Neural crest cell (in vitro differentiated cells): ENCODE measurements at places on chromosomes 12 and 14.
A peak's percentile ranks its signal among the peaks of the same experiment; 100 is the strongest.

- no peak overlapping the region for H3K27ac ChIP-seq
- H3K4me3 ChIP-seq = no peak overlapping the region
- no peak for DNase-seq
- H3K27me3 ChIP-seq = no peaks in the 10 kb centered on the region
These were observed 114.0 kb downstream of the ALX1 start for GRCh38 chr12:85394065-85394464.

DNA sequence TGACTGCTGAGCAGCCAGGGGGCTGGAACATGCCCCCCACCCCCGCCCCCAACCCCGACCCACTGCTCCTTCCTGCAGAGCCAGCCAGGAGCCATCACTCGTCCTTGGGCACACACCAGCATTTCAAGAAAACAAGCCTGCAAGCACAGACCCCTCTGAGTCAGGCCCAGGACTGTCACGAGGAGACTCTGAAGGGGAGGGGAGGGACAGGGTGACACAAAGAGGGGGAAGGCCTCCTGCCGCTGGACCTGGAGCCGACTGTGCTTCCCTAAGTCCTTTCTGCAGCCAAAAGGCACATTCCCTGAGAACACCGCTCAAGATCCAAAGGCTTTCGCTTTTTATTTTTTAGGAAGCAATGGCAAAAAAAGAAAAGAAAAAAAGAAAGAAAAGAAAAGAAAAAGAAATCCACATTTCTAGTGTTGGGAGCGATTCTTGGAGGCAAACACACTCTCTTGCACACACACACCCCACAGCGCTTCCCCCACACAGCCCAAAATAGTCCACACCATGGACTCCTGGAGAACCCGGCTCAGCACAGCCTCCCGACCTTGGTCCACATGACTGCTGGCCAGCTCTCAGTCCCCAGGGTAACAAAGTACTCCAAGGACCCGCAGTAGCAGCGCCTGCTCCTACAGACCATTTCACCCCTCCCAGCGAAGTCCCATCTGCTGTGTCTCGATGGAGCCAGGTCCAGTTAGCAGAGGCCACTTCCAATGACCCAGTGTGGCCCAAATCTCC is 101.7 kb downstream of the DPF3 start:
- no peak overlapping the region for H3K4me3 ChIP-seq
- peaks cover 32% of the 10 kb centered on the region for H3K4me1 ChIP-seq
- H3K27me3 ChIP-seq = no peaks in the 10 kb centered on the region
- H3K36me3 ChIP-seq = no peaks in the 10 kb centered on the region

GRCh38 chr14:100662879-100663760 is 63.6 kb upstream of the DLK1 start:
- H3K27me3 ChIP-seq = no peaks in the 10 kb centered on the region
- H3K27ac ChIP-seq = peak overlapping the region; percentile 47
- no peaks in the 10 kb centered on the region for H3K36me3 ChIP-seq
- peak; percentile 74 for DNase-seq
- peaks cover 13% of the 10 kb centered on the region for H3K4me1 ChIP-seq
- no peak overlapping the region for H3K4me3 ChIP-seq

GRCh38 chr12:100956311-100956852 is 161.8 kb downstream of the ANO4 start:
- no peak for DNase-seq
- no peak overlapping the region for H3K4me3 ChIP-seq
- peaks cover 4% of the 10 kb centered on the region for H3K27me3 ChIP-seq
- no peak overlapping the region for H3K27ac ChIP-seq
- H3K36me3 ChIP-seq = no peaks in the 10 kb centered on the region

DNA sequence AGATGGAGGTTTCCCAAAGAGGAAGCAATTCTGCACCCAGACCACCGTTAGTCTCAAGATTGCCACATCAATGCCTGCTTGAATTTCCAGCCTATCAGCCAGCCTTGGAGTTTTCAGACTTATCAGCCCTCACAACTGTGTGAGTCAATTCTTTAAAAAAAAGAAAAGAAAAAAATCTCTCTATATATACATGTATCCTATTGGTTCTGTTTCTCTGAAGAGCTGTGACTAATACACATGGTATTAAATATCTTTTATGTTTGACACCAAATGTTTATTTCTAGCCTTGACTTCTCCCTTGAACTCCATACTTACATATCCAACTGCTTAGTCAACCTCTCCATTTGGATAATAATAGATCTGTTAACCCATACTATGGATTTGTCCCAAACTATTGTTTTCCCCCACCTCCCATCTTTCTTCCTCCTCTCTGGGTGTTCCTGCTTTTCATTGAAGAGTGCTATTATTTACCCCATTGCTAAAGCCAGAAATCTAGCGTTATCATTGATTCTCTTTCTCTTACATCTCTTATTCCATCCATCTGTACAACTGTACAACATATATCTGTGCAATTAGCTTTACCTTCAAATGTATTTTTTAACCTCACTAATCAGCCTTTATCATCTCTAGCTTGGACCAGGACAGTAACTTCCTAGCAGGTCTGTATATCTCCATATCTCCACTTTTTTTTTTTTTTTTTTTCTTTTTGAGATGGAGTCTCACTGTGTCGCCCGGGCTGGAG is 22.7 kb upstream of the EID3 start:
- no peaks in the 10 kb centered on the region for H3K36me3 ChIP-seq
- H3K4me3 ChIP-seq = no peak overlapping the region
- H3K27ac ChIP-seq = no peak overlapping the region
- DNase-seq = no peak
- no peaks in the 10 kb centered on the region for H3K27me3 ChIP-seq
- H3K4me1 ChIP-seq = peaks cover 14% of the 10 kb centered on the region

DNA sequence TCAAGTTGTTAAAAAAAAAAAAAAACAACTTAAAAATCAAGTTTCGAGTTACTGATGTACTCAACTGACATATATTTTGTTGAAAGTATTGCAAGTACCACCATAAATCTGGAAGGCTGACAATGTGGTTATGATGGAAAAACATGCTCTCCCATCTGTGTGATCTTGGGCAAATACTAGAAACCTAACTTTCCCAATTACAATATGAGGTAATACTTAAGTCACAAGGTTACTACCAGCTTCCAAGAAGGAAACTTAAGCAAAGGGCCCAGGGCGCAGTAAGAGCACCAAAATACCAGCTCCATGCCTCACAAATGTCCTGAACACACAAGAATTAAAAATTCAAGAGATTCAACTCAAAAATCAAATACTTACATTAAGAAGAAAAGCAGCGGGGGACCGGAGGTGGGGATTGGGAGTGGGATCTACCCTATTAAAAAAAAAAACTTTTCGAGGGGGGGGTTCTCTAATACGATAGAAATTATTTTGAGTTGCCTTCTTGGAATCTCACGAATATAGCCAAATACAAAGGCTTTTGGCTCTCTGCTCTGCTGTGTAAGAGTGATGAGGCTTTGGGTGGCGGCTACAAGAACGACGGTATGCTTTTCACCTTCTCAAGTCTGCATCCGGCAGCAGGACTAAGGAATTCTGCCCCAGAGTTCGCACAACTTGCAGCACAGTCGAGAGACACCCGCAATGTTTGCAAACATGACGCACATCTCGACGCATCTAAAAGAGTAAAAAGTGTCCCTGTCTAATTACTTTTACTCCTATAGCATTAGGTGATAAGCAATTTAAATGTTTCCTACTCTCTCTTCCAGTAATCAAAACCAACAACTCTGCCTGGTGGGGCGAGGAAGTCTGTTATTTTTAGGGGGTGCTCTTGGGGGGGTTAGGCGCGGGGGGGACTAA is 1.1 kb downstream of the SAV1 start:
- H3K27ac ChIP-seq = peak overlapping the region; percentile 28
- H3K36me3 ChIP-seq = peaks cover 7% of the 10 kb centered on the region
- H3K4me3 ChIP-seq = no peak overlapping the region
- peaks cover 14% of the 10 kb centered on the region for H3K4me1 ChIP-seq
- no peak for DNase-seq

GRCh38 chr12:68240975-68241374 is 12.4 kb downstream of the IL22 start:
- no peaks in the 10 kb centered on the region for H3K36me3 ChIP-seq
- H3K27me3 ChIP-seq = no peaks in the 10 kb centered on the region
- no peak overlapping the region for H3K27ac ChIP-seq
- H3K4me3 ChIP-seq = no peak overlapping the region
- peaks cover 12% of the 10 kb centered on the region for H3K4me1 ChIP-seq
- no peak for DNase-seq

- H3K27me3 ChIP-seq = no peaks in the 10 kb centered on the region
- no peaks in the 10 kb centered on the region for H3K36me3 ChIP-seq
- no peak overlapping the region for H3K27ac ChIP-seq
- H3K4me3 ChIP-seq = no peak overlapping the region
- no peak for DNase-seq
These were observed 40.0 kb upstream of the ST8SIA1 start for GRCh38 chr12:22374508-22374907.

DNA sequence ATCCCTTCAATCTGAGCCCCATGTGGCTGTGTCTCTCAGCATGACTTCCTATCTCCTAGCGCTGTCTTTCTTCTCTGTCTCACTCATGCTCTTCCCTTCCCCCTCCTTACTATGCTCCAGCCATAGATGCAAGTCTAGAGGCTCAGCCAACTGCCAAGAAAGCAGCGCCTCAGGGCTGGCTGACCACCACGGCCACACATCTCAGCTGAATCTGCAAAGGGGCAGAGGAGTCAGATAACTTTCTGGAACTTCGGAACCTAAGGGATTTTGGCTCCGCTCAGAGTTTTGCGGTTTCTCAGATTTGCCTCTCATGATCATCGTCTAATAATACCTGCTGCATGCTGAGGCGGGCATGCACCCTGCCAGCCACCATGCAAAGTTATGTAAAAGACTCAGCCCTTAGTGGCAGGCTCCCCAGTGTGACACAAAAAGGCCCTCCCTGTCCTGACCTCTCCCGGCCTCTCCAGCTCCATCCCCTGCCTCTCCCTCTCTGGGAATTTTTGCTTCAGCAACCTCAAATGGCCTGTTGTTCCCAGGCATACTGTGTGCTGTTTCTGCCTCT is 5.0 kb upstream of the FGF6 start:
- DNase-seq = no peak
- H3K27ac ChIP-seq = peak overlapping the region; percentile 63
- H3K4me1 ChIP-seq = peaks cover 28% of the 10 kb centered on the region
- no peaks in the 10 kb centered on the region for H3K36me3 ChIP-seq

- H3K27me3 ChIP-seq = peaks cover 17% of the 10 kb centered on the region
- DNase-seq = no peak
- H3K36me3 ChIP-seq = no peaks in the 10 kb centered on the region
- peaks cover 22% of the 10 kb centered on the region for H3K4me1 ChIP-seq
These were observed 1.4 kb downstream of the PRKD1 start for GRCh38 chr14:29926228-29926627.

- H3K4me3 ChIP-seq = peak within 1 kb of the TSS; percentile 98
- H3K27ac ChIP-seq = peak within 1 kb of the TSS; percentile 100
- peaks cover 50% of the 10 kb centered on the region for H3K36me3 ChIP-seq
- peak; percentile 92 for DNase-seq
- peaks cover 61% of the 10 kb centered on the region for H3K27me3 ChIP-seq
- H3K4me1 ChIP-seq = peaks cover 67% of the 10 kb centered on the region
These were observed at the start of gene ZFP36L1 for GRCh38 chr14:68792979-68793733. ZFP36L1 (minus strand) TSS chr14:68793067; CDS start chr14:68792938, 129 bp downstream.

DNA sequence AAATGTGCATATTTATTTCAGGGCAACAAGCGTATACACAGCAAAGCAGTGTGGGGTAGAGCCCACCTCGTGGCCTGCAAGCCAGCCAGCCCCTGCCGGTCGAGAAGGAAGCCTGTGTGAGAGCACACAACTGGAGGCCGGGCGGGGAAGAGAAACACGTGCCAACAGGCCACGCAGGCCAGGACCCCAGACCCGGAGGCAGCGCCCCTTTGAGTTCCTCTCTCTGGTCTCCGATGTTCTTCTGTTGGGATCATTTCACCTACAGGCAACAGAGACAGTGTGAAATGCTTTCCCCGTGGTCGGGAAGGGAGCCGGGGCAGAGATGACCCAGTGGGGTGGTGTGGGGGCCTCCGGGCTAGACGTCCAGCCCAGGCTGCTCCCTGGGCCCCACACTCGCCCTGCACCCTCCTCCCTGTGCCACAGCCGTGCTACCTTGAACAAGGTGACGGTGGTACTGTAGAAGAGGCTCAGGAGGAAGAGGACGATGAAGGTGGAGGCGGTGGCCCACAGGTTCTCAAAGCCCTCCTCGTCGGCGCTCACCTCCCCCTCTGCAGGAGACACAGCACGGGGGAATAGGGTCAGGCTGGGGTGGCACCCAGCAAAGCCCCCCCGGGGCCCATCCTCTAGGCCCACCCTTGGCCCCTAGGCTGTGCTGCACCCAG is 325.5 kb downstream of the TMEM121 start:
- no peak overlapping the region for H3K27ac ChIP-seq
- H3K36me3 ChIP-seq = peaks cover 12% of the 10 kb centered on the region
- H3K27me3 ChIP-seq = no peaks in the 10 kb centered on the region
- no peaks in the 10 kb centered on the region for H3K4me1 ChIP-seq

DNA sequence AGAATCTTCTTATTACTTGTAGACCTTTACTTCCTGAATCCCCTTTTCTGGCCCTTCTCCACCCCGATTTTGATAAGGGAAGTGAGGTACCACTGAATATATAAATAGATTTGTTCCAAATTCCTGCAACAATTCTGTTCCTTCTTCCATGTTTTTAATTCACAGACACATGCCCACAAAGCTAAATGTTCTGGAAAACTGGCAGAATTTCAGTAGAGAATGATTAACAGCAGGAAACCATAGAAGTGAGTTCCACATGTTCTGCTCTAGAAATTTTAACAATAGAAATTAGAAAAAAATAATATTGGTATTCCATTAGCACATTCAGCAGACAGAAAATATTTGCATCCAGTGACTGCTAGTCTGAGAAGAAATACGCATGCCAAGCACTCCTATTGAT is 139.6 kb downstream of the SLC2A13 start:
- H3K4me1 ChIP-seq = no peaks in the 10 kb centered on the region
- DNase-seq = no peak
- H3K27me3 ChIP-seq = no peaks in the 10 kb centered on the region
- H3K36me3 ChIP-seq = no peaks in the 10 kb centered on the region
- H3K4me3 ChIP-seq = no peak overlapping the region
- H3K27ac ChIP-seq = no peak overlapping the region

DNA sequence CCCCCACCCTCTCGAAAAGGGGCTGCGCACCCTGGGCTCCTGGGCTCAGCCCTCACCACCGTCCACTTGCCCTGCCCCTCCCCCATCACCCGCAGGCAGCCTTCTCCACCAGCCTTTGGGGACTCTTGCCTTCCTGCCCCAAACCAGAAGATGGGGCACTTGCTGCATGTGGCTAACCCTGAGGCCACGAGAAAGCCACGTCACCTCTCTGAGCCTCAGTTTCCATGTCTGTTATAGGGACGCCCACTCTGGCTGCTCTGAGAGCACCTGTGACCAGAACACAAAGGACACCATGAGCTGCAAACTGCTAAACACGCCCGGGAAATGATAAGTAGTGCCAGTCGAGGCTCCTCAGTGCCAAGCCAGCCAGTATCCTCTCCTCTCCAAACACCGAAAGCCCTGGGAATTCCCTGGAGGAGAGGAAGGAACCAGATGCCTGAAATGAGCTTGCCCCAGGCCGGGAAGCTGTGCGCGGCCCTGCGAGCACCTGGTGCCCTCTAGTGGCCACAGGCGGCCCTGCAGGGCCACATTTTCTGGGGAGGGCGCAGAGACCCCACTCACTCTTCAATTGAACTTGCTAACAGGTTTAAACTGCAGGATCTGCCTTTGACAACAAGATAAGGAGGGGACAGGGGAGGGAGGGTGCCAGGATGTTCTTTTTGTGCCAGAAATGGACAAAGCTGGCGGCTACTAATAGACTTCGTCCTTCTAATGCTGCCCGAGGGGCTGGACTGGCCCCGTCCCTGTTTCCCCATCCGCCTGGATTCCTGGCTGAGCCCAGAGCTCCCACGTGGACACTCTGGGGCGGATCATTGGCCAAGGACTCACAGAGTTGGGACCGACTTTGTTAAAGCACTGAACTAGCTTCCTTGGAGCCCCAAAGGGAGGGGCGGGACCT is 10.2 kb upstream of the SERPINA9 start:
- H3K36me3 ChIP-seq = no peaks in the 10 kb centered on the region
- peak; percentile 81 for DNase-seq
- peaks cover 15% of the 10 kb centered on the region for H3K27me3 ChIP-seq
- H3K4me1 ChIP-seq = peaks cover 11% of the 10 kb centered on the region
- peak overlapping the region; percentile 89 for H3K27ac ChIP-seq
- H3K4me3 ChIP-seq = peak overlapping the region; percentile 67
